ENCODE measurements at places on chromosomes 1 and 21.

GRCh38 chr1:107782217-107782845 is 182.6 kb downstream of the VAV3 start:
- peak; percentile 62 for DNase-seq

- no peak for DNase-seq
Observed at GRCh38 chr1:232452736-232453440, 177.0 kb downstream of the SIPA1L2 start.

DNA sequence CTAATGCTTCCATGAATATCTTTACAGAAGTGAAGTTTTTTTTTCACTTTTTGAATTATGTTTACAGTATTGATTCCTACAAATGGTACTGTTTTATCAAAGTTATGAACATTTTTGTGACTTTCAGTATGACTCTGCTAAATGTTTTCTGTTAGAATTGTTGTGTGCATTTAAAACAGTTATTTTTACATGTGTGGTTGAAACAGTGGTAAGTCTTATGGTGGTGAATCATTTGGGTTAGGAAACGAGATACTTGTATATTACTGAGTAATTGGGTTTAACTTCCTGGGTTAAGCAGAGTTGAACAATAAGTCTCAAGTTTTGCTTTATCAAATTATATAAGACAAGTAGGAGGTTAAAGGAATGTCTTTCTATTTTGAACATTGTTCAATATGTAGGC is 66.8 kb downstream of the VPS13D start:
- DNase-seq: peak; percentile 56

- no peak for DNase-seq
Observed at GRCh38 chr1:44685881-44686280, 11.4 kb downstream of the ARMH1 start.

GRCh38 chr1:204445860-204446412 is 34.3 kb upstream of the PPP1R15B start:
- peak; percentile 29 for DNase-seq

- DNase-seq: no peak
Observed at GRCh38 chr1:224482619-224483018, 48.0 kb upstream of the WDR26 start.

DNA sequence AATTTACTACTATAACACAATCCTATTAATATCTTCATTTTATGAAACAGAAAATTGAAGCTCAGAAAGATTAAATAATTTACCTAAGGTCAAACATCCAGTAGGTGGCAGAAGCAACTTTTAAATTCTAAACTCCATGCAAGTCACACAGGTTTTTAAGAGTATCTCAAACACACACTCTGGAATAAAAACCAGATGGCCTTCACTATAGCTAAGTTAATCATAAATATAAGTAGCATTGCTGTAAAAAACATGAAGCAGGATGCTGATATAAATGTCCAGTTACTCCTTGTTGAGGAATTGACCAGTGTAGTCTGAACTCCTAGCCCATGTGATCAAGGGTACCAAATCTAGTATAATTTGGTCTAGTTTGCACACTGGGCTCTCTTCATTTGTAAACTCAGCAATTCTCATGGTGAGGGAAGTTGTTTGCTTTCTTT is 9.4 kb upstream of the FMO3 start:
- peak; percentile 71 for DNase-seq

GRCh38 chr21:42865776-42866160 is 13.6 kb downstream of the WDR4 start:
- peak; percentile 18 for DNase-seq

GRCh38 chr1:61322769-61323168 is 240.4 kb downstream of the NFIA start:
- DNase-seq: no peak

- DNase-seq: no peak
Observed at GRCh38 chr1:167252986-167253385, 32.3 kb downstream of the POU2F1 start.

GRCh38 chr1:175508320-175509110 is 234.9 kb downstream of the TNR start:
- peak; percentile 4 for DNase-seq

- peak; percentile 6 for DNase-seq
Observed at GRCh38 chr1:37691497-37692077, 729 bp upstream of the CDCA8 start.

DNA sequence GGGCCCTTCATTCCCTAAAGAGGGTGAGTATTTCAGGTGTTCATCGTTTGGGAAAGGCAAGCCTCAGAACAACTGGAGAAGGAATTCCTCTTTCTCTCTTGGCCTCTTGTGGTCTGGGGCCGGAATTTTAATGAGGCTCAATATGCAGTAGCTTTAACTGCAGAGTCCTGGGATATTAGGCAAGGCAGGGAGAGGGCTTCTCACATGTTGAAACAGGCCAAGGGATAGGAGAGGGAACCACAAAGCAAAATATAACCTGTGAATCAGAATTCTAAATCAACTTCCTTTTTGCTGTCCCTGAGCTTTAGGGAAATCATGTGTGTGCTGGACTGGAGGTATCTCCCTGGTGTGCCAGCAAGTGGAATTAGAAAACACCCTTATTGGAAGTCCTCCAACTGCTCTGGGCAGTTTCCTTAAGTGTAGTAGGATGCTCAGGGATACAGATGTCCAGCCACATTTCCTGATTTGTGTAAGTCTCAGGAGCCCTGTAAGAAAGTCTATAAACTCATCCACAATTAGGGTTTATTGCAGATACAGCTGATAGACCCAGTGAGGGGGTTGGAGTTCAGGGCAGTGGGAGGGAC is 215.8 kb upstream of the ZRANB2 start:
- DNase-seq: no peak

All from fibroblast of skin of scalp (primary cell).